Fibroblast of lung (primary cell): ENCODE measurements at places on chromosomes 5 and 9. TPM values are rescaled to one million over a fixed set of nuclear protein-coding genes. Genes with fewer than 3 reads are reported as not detected.

CCDC152 gene
- total RNA-seq, result 1.5 and 2.5 TPM in 2 replicates

VAV2 gene
- total RNA-seq, result 15.2 and 17.7 TPM in 2 replicates

GRCh38 chr9:35681341-35682002 is 7.7 kb downstream of the CA9 start:
- DNase-seq, result no peak

RASEF gene
- total RNA-seq, result 0.51 and 1.2 TPM in 2 replicates

DNA sequence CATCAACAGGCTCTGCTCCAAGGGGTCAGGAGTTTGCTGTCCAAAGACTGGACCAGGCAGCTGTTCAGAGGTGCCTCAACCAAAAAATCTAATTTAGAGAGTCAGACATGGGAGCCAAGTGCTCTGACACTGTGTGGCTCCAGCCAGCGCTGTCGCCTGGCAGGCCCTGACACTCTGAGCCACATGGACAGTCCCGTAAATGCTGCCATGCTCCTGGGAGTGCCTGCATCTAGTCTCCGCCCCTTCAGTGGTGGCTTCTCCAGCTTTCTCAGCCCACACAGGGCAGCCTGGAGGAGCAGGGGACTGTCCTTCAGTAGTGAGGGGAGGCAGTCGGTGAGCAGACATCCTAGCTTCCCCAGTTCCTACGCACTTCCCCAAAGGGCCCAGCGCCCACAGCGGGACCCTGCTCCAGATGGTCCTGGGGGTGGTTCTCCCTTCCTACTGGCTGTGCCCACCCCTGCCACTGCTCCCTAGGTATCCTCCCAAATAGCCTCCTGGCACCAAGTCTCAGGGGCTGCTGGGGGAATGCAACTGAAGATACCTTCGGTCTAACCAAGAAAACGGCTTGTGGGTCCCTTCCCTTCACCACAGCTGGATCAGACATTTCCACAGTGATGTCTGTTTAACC is 72.3 kb downstream of the SHC3 start:
- no peak for DNase-seq

DNA sequence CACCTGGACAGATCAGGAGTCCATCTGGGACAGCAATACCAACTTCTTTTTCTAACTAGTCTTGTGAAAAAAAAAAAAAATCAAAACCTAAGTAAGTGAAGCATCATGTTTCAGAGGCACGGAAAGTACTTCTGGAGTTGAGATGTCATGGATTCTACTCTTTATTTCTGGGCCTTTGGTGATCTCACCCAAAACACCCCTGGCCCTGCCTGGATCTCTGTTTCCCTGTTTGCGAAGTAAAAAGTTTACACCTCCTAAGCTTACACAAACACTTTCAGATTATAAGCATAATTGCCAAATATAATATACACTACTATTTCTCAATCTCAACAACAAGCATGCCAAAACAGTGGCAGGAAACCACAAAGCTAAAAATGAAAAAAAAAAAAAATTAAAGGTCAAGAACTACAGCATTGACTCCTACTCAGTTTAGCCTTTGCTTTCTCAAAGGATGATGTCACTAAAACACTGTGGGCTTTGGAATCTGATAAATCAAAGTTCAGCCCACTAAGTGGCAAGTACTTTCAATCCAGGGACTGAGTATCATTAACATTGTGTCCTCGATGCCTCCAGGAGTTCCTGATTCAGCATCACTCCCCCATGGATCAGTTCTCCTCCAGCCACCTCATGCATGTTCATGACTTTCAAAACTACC is 291.9 kb downstream of the NFIB start:
- peak; percentile 85 for DNase-seq

- no peak for DNase-seq
Measured at GRCh38 chr9:27933210-27934025, 360.1 kb upstream of the C9orf72 start.

GRCh38 chr5:53331463-53331862 is 149.0 kb upstream of the FST start:
- peak; percentile 85 for DNase-seq

GRCh38 chr5:39415201-39415600 is 9.6 kb downstream of the DAB2 start:
- no peak for DNase-seq

DNA sequence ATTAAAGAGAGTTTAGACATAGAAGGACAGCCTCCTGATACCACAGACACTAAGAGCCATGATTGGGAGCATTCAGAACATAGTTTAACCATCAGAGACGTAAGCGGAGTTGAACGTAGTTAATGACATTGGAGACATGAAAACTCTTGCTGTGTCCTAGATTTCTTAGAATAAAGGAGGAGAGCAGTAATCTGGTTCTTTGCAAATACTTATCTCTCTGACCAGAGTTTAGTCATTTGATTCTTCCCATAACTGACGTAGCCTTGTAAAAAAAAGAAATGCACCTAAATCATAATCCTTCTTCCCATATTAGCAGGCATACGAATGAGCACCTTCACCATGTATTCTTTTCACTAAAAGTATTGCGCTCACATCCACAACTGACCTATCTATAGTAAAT is 433.3 kb upstream of the SMC2 start:
- no peak for DNase-seq

DNA sequence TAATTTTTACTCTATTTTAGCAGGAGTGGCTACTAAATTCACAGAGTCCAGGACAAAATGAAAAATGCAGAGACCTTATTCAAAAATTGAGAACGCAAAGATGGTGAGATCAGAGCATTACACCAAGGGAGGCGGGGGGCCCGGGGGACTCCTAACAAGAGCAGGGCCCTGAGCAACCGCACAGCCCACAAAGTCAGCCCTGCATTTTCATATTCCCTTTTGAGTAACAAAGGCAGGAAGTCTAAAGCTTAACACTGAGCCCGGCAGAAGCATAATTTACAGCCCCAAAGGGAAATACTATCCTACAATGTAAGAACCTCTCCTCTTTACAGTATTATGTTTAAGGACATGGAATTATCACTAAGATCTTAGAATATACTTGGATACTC is 69.4 kb downstream of the TLE1 start:
- no peak for DNase-seq

GRCh38 chr5:17799521-17799920 is 165.3 kb downstream of the TAF11L14 start:
- DNase-seq, result no peak

GRCh38 chr5:14959399-14960119 is 88.0 kb upstream of the ANKH start:
- DNase-seq, result no peak

DNA sequence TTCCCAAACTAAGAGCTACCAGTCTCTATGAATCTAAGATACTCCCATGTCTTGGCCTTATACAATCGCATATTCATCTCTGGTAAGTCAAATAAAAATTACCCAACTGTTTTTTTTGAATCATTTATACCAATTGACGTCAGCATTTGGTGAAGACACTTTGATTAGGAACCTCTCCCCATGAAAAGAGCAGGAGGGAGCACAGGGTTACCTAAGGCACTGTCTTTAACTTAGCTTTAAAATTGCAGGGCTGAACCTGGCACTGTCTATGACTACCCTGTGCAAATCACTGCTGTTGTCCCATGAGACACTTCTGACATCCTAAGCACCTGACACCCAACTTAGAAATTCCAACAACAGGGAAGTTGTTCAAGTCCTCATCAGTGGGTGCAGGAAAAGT is 586.4 kb downstream of the MAT2B start:
- DNase-seq, result no peak

GRCh38 chr5:10301842-10302610 is 5.7 kb downstream of the CMBL start:
- peak; percentile 42 for DNase-seq

- DNase-seq, result no peak
Measured at GRCh38 chr5:113167985-113168384, 191.4 kb downstream of the DCP2 start.

PCDHA9 gene
- total RNA-seq, result 0.26 and 0.33 TPM in 2 replicates

KIF12 gene
- total RNA-seq, result not detected in 2 replicates

DNA sequence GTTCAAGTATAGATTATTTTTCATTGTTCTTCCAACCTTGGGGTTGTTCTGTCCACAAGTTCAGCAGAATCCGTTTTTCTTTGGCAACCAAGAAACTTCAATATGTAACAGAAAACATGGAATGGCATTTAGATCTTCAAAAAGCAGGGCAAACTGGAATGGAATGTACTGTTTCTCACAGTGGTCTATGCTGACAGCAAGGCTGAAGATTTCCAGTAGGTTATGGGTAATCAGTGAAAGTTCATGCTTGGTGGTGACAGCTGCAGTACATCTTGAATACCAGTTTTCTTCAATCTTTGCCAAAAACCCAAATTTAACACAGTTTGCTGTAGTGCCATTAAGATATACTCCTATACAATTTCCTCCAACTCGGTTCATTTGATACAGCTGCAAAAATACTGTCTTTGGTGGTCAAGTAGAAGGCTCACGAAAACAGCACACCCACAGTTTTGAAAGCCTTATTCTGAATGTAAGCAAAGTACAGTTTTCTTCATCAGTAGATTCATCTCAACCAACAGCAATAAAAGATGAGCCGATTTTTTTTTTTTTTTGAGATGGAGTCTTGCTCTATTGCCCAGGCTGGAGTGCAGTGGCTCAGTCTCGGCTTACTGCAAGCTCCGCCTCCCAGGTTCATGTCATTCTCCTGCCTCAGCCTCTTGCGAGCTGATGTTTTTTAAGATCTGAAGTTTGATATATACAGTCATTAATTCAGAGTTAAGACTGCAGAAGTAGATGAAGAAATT is 4.9 kb downstream of the TRIM52 start:
- DNase-seq, result no peak

CER1 gene
- not detected in 2 replicates for total RNA-seq

GRCh38 chr9:38689678-38690077 is 30.3 kb downstream of the FAM240B start:
- DNase-seq, result peak; percentile 37

GRCh38 chr9:130908878-130909355 is 12.3 kb upstream of the QRFP start:
- no peak for DNase-seq

TLR4 gene
- total RNA-seq, result 2.6 and 3.1 TPM in 2 replicates

DNA sequence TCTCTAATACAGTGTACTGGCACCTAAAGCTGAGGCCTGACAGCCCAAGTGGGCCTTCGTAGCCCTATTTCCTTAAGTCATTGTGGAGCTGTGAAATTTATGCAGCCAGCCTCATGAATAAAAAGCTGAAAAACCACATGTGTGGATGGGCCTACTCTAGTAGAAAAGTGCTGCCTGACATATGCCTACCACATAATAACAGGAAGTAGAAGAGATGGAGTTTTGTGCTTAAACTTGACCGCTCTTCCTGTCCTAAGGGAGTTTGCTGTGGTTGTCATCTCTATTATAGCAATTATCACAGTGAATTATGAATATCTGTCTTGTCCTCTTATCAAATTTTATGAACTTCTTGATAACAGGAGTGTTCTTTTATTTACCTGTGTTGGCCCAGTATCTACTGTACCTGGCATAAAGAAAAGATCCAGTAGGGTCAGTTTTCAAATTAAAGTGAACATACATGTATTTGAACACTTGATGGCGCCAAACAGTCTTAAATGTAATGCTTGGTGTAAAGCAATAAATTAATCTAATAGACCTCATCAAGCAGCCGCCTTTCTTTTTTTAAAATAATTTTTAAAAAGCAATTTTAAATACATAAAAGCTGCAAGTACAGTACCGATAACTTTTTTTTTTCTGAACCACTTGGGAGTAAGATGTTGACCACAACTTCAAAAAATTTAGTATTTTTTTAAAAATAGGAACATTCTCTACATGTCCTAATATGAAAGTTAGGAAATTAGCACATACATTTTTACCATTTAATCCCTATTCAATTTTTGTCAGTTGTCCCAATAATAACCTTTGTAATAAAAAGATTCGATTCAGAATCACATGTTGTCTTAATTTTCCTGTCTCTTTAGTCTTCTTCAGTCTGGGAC is 51.0 kb downstream of the FKTN start:
- peak; percentile 71 for DNase-seq

NUTM2F gene
- not detected in 2 replicates for total RNA-seq

GRCh38 chr9:83132768-83133167 is 69.8 kb upstream of the RASEF start:
- no peak for DNase-seq

- DNase-seq, result peak; percentile 62
Measured at GRCh38 chr5:64634997-64635686, 55.2 kb upstream of the SHISAL2B start.

DNA sequence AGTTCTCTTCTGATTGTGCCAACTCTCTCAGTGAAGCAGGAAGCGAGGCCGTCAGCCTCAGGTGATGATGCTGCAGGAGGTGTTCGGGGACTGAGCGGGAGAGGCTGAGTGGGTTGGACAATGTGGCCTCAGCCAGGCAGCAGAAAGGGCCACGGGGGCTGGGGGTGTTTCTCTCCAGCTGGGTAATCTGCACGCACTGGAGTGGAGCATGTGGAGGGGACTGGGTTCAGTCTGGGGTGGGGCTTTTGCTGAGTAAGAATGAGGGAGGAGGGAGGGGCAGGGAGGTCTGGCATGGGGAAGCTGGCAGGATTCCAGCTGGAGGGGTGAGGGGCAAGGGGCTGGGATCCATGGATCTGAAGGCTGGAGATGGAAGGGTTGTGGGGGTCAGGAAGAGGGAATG is 60.8 kb upstream of the PHYKPL start:
- DNase-seq, result no peak

DNA sequence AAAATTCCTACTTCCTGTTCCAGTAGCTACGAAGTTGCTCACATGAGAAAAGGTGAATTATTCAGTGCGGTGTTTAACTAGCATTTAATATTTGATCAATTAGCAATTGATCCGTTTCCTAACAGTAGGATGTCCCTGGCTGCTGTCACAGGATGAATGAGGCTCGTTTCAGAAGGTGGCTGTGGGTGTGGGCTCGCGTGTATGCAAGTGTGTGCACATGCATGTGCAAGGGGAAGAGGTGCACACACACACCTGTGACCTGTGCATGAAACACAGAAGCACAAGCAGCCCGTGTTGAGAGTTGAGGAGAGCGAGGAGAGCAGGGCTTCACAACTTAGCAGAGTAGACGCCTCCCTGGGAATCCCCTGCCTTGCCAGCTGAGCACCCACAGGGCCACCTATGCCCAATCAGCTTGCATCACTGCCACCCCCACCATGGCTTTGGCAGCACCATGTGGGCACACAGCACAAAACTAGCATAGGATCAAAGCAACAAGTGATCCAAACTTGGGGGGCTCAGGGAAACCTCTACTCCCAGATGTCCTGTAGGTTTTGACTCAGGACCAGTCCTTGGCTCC is 107.2 kb downstream of the C5orf15 start:
- DNase-seq, result no peak

C1QTNF3 gene
- 1.0 and 1.2 TPM in 2 replicates for total RNA-seq

GRCh38 chr5:1521671-1522600 is 1.8 kb downstream of the LPCAT1 start:
- DNase-seq, result peak; percentile 72

SPATA31E1 gene
- total RNA-seq, result not detected in 2 replicates

DNA sequence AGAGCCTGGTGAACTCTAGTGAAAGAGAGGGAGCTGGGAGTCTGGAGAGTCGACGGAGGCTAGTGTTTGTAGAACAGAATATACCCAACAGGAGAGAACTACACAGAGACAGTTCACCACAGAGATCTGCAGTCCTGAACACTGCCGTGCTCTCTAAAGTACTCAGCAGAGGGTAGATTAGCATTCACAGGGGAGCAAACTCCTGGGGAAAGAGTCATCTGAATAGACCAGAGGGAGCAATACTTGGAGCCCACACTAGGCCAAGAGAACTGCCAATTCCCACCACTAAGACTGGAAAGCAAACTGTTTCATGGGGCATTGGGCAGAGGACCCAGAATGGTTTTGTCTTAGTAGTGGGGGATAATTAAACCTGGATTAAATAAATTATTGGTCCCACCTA is 235.6 kb downstream of the EDIL3 start:
- DNase-seq, result no peak
